ENCODE measurements at places on chromosomes 3 and 15.

- DNase-seq, result no peak
These were observed 138.3 kb downstream of the LRIG1 start for GRCh38 chr3:66362541-66362941.

- DNase-seq, result no peak
These were observed 60.8 kb downstream of the RAB11A start for GRCh38 chr15:65930134-65930533.

- peak; percentile 42 for DNase-seq
These were observed 18.1 kb upstream of the SCN10A start for GRCh38 chr3:38834110-38834509.

DNA sequence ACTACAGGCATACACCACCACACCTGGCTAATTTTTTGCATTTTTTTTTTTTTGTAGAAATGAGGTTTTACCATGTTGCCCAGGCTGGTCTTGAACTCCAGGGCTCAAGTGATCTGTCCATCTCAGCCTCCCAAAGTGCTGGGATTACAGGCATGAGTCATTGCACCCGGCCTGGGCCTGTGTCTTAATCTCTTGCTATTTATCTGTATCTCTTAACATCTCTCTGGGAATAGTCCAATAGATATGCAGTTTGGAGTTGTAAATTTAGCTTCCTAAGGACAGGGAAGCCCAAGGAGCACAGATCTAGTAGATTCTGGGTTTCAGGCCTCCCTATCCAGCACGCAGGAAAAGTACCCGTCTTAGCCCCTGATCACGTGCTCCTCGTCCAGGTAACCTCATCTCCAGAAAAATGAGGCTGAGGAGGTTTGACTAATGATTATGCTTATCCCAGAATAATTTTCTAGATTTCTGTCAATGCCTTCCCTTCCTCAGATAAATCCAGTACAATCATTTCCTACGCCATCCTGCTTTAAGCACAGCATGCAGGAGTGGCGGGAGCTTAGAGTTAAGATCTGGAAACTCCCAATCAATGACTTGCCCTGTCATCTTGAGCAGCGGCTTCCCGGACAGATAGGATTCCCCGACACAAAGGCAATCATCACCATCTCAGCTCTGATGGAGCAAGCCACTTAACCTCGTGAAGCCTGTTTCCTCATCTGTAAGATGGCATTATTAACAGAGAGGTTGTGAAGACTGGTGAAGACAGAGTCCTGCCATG is 12.3 kb upstream of the CTDSPL start:
- no peak for DNase-seq

DNA sequence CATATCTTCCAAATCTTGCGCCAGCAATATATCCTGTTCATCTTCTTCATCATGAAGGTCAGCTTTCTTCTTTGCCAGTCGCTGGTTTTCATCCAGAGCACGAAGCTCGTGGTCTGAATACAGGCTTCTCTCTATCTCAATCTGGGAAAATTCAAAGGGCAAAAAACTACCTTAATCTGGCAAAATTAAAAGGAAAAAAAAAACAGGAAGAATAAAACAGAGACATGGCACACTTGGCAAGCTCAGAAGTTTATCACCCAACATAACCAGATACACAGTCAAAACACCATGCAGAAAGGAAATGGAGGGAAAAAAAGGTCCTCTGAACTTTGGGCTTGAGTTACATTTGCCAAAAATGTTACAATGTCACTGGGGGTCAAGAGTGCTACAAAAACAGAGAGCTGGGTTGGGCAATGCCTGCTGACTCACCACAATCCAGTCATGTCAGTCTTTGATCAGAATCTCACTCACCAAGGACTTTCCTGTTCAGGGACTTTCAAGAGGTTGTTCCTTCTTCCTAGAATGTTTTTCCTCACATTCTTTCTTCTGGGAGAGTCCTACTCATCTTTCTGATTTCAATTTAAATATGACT is 1.5 kb downstream of the MRPL46 start:
- DNase-seq, result peak; percentile 24

DNA sequence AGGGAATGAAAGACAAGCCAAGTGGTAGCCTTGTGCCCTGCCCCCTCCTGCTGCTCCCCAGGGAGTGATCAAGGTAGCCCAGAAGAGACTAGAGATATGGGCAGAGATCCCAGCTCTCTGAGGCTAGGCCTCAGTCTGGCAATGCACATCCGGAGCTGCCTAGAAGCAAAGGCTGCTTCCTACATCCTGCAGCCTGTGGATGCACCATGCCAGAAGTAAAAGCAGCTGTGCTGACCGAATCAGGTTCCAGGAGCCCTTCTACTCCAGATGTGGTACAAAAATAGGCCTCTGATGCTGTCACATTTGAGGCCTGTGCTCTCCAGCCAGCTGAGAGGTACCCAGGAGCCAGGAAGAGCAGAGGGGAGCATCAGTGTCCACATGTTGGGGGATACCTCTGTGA is 16.0 kb downstream of the TRAIP start:
- no peak for DNase-seq

DNA sequence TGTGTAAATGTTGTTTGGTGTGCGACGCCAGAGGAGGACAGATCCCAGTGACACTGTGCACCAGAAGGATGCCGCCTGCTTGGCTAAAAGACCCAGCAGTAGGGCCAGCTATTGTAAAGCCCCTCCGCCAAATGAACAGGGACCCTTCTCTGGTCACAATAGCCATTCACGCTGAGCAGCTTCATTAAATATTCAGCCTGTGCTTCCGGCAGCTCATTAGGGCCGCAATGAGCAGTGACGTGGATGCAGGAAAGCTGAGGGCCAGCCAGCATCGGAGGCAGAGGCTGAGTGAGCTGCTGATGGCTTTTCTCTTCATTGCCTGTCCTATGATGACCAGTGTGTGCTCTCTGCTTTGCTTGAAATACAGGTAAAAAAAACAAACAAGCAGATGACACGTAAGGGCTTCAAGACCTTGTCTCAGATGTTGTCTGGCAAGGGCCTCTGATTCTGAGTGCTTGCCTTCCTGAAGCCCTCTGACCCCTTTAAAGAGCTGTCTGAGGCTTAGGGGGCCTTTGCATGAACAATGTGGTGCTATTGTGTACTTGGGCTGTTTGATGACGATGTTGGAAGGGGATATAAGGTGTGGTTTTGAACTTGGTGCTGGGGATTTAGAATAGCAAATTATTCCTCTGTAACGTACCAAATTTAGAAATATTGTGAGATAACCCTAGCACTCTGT is 130.4 kb downstream of the FEZF2 start:
- DNase-seq, result no peak

DNA sequence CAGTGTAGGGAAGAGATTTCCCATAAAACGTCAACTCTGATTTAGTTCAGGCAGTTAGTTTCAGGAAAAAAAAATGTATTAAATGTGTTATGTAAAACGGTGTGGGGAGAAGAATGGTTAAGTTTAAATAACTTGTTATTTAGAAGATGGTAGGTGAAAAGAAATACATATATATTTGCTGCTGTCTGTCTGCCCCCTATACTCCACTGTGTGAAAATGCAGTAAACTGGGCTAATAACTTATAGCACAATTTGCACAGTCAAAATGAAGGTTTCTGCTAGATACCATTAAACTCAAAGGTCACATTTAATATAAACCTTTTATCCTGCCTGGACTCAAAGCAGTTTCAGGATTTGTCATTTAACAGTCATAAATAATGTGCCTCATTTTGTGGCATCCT is 515.0 kb downstream of the FGF12 start:
- no peak for DNase-seq

DNA sequence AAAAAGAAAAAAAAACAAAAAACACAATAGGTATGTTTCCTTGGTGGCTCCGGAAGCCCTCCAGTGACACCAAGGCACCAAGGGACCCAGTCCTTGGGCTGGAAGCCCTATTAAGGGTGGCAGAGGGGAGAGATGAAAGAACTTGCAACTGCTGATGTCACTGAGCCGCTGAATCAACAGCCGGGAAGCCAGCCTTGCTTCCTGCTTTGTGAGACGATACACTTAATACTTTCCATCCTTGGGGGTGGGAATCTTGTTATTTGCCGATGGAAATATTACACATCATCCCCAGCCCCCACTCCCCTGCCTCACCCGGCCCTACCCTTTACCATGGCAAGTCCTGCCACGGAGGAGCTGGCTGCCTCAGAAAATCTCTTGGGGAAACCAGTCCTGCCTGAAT is 5.6 kb upstream of the ISLR2 start:
- DNase-seq, result no peak

GRCh38 chr15:62559381-62559733 is 394.3 kb upstream of the C2CD4B start:
- no peak for DNase-seq

- DNase-seq, result no peak
These were observed 15.0 kb downstream of the PRKAR2A start for GRCh38 chr3:48832684-48833083.

DNA sequence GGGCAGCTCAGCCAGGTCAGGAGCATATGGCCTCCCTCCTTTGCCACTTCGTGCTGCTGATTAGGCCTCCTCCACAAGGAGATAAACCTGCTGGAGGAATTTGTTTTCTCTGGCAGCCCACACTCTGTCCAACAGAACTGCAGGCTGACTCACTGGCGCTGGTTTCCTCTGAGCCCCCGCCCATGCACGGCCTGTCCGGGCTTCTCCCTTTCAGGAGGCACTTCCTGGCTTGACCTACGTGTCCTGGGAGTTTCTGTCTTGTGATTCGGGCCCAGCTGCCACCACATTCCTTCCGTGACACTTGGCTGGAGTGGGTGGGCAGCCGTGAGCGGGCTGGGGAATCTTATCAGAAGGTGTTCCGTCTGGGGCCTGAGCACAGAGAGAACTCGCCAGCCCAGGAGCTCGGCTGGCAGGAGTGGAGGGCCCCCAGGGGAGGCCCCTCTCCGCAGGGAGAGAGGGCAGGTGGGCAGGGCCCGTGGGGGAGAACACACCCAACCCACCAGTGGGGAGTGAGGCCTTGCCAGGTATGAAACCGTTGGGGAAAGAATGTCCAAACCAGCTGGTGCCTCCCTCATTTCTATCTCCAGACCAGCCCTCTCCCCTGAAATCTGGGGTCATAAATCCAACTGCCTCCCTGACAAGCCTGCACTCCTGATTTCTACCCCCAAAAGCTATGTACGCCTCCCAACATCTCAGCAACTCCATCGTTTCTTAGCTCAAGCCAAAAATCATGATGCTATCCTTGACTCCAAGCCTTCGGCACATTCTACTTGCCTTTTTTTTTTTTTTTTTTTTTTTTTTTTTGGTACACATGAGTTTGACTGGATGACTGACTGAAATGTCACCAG is 110.6 kb upstream of the MEF2A start:
- peak; percentile 61 for DNase-seq

DNA sequence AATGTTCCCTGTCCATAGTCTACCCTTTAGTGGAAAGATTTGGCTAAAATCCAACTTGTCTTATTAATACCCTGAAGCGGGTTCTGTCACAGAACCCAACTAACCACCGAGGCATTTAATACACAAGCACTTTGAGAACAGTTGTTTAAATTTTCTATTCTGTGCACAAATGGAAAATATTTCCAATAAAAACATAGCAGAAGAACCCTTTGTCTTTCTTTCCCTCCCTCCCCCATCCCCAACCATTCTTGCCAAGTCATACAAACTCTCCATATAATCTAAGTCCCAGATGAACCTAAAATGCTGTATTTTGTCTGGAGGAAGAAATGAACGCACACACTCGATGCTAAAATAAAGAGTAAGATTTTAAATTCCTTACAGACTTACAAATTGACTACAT is 126.9 kb upstream of the STRIT1 start:
- DNase-seq, result no peak

- DNase-seq, result no peak
These were observed 67.2 kb downstream of the CGNL1 start for GRCh38 chr15:57443486-57443885.

DNA sequence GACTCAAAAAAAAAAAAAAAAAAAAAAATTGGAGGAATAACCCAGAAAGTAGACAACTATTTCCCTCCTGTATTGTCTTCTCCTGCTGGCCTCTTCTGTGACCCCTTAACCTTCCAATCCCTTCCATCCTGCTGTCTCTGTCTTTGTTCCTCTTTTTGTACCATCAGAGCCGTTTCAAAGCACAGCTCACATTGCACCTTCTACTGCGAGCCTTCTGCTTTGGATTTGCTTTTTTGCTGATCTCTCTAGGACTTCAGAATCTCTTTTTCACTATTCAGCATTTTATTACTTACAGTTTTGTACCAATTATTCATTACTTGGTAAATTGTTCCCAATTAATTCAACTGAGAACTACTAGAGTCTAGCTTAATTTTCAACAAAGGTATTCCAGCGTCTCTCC is 284.0 kb upstream of the TBL1XR1 start:
- no peak for DNase-seq

- DNase-seq, result no peak
These were observed 238.7 kb downstream of the SV2B start for GRCh38 chr15:91338766-91339165.

DNA sequence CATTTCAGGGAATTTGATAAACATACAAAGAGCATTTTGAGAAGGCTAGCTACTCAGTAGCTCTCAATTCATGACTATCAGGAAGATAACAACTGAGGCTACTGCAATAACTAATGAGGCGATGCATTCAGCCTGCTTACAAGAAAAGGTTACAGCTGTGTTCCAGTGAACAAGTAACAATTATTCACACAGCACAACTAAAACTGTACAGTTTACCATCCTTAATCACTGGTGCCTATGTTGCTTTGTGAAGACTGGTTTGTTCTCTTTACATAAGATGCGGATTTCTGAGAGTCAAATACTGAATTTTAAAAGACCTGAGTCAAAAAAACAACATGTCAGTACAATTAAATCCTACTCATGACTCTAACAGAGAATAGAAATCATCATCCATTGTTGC is 526.3 kb downstream of the OTOL1 start:
- DNase-seq, result no peak

DNA sequence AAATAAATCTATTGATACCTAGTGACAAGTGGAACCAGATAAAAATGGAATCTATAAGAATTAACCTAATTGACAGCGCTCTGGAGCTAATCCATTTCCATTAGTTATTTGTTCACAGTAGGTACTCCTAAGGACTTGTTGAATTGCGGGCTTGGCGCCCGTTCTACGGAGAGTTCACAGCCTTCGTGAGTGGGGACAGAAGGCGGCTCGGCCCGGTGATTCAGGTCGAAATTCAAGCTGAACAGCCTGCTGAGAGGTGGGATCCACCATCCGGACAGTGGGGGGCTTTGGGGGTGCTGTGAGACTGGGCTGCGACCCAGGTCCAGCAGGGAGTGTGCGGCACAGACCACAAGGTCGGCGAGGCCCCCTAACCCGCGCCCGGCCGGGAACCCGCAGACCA is 779 bp upstream of the CTNNB1 start:
- no peak for DNase-seq

GRCh38 chr3:138461246-138461645 is 26.8 kb downstream of the ESYT3 start:
- no peak for DNase-seq

GRCh38 chr3:27089645-27090044 is 279.5 kb downstream of the NEK10 start:
- no peak for DNase-seq
